HL-60 (cell line): ENCODE measurements at places on chromosomes 16 and 17.

- DNase-seq, result no peak
Observed at GRCh38 chr16:4886151-4886550, 38.9 kb downstream of the UBN1 start.

- DNase-seq, result no peak
Observed at GRCh38 chr16:57279780-57280638, 4.5 kb downstream of the PLLP start.

DNA sequence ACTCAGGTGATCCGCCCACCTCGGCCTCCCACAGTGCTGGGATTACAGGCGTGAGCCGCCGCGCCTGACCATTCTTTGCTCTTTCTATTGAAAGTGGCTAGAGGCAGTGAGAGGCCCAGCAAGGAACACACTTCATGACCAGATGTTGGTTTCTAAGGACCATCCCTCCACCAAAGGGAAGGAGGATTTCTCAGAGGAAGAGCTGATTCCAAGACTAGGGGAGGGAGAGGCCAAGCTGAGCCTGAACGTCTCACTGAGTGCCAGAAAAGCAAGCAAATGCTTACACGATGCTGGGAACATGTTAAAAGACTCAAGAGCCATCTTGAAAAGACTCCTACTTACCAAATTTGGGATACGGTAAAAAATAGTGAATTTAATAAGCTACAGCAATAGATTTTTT lies 79.2 kb downstream of the MRM3 start:
- DNase-seq, result no peak

- no peak for DNase-seq
Observed at GRCh38 chr16:70644763-70645597, 1.4 kb upstream of the IL34 start.

GRCh38 chr16:17446661-17447060 lies 24.1 kb downstream of the XYLT1 start:
- no peak for DNase-seq

GRCh38 chr17:40099619-40100418 lies 570 bp downstream of the NR1D1 start:
- DNase-seq, result peak; percentile 64

- no peak for DNase-seq
Observed at GRCh38 chr17:17692353-17693252, 11.3 kb downstream of the RAI1 start.

DNA sequence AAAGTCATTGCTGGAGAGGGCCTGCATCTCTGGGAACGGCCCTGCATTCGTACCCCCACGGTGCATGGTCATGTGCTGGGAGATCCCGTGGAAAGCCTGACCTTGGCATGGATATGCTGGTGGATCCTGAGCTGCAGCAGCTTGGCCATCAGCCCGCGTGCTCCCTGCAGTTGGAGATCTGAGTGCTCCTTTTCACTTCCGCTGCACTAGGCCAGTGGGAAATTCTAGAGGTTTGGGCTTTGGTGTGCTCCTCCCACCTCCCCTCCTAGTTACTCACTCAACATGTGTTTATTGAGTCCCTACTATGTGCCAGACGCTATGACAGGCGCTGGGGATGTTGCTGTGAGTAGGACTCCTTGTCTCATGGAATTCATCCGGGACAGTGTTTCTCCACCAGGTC lies 91.1 kb downstream of the RGS9 start:
- no peak for DNase-seq

GRCh38 chr17:78697122-78697521 lies 85.0 kb downstream of the CYTH1 start:
- no peak for DNase-seq

DNA sequence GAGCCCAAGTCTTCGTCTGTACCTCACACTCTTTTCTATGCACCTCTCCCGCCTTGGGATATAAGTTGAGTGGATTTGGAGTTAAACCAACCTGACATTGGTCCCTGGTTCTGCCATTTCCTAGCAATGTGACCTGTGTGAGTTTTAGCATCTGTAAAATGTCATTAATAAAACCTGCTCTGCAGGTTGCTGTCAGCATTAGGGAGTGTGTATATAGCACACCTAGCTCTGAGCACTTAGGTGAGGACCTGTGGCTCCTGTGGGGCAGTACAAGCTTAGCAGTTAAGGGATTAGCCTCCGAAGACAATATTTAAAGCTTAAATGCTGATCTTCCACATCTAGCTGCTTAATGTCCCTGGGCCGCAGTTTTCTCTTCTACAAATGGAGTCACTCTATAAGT lies 248.0 kb downstream of the TMEM114 start:
- no peak for DNase-seq

- no peak for DNase-seq
Observed at GRCh38 chr16:83054283-83054682, 427.5 kb downstream of the CDH13 start.

DNA sequence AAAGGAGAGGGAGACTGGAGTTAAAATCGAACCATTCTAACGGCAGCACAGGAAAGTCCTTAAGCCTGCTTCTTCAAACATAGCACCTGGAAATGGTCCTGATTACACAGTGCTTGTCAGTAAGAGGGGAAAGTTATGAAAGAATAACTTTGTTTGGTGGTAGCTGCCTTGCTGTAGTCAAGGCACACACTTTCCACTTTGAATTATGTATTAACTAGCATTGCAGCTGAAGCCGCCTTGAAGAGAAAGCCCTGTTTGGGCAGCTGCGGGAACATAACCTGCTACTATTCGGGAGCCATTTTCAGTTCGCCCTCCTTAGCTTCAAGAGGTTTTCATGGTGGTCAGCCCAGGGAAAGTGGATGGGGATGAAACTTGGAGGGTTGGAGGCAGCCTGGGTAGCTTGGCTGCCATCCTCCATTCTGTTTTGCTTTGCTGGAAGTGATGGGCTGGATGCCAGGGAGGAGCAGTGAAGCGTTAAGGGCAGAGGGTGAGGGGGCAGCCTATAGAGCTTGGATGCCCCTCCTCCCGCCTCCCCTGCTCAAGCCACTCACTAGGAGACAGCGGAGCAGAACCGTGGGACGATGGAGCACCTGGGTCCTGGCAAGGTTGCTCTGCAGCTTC lies 5.3 kb upstream of the HAS3 start:
- DNase-seq, result no peak

GRCh38 chr17:27616414-27616813 lies 14.6 kb upstream of the LGALS9 start:
- no peak for DNase-seq

GRCh38 chr16:30104492-30104891 lies 8.5 kb upstream of the YPEL3 start:
- DNase-seq, result no peak

GRCh38 chr16:77652399-77652798 lies 69.9 kb upstream of the NUDT7 start:
- DNase-seq, result no peak

DNA sequence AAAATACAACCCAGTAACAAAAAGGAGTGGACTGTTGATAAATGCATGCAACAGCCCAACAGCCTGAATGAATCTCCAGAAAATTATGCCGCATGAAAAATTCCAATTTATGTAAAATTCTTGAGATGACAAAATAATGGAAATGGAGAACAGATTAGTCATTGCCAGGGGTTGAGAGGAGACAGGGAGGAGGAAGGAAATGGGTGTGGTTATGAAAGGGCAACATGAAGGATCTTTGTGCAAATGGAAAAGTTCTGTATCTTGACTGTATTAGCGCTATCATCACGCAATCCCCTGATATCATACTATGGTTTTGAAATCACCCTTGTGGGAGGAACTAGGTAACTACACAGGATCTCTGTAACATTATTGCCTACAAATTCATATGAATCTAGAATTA lies 1058.3 kb upstream of the RBFOX1 start:
- DNase-seq, result no peak

GRCh38 chr17:82519971-82520903 lies 705 bp downstream of the FOXK2 start:
- DNase-seq, result no peak

- no peak for DNase-seq
Observed at GRCh38 chr17:81940538-81941483, 3.7 kb upstream of the PYCR1 start.

GRCh38 chr16:23712976-23713375 lies at the start of gene ERN2:
Gene ERN2 (minus strand): TSS chr16:23713222. CDS start chr16:23713187, 35 bp downstream.
- DNase-seq, result no peak

DNA sequence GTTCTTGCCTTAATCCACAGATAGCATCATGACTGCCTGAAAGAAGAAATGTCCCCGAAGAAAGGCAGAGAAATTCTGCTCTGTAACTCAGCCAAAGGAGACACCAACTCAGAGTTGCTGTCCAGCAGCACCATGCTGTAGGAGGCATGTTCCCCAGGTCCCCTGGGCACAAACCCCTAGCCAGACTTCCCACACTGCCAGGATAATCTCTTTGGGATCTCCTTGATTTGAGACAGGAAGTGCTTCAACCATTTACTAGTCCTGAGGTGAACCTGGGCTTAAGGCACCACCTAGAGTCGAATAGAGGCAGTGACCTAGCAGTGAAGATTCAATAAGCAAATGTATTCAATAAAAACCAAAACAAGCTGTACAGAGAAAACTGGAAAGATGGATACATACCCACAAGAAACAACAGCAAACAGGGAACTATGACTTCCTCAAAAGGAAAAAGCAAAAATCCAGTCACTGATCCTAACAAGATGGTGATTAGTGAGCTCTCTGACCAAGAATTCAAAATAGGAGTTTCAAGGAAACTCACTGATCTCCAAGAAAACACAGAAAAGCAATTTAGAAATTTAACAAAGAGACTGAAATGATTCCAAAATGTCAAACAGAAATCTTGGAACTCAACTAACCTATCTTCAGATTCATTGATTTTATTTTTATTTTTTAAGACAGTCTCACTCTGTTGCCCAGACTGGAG lies 5.7 kb downstream of the OR4D2 start:
- DNase-seq, result peak; percentile 41

DNA sequence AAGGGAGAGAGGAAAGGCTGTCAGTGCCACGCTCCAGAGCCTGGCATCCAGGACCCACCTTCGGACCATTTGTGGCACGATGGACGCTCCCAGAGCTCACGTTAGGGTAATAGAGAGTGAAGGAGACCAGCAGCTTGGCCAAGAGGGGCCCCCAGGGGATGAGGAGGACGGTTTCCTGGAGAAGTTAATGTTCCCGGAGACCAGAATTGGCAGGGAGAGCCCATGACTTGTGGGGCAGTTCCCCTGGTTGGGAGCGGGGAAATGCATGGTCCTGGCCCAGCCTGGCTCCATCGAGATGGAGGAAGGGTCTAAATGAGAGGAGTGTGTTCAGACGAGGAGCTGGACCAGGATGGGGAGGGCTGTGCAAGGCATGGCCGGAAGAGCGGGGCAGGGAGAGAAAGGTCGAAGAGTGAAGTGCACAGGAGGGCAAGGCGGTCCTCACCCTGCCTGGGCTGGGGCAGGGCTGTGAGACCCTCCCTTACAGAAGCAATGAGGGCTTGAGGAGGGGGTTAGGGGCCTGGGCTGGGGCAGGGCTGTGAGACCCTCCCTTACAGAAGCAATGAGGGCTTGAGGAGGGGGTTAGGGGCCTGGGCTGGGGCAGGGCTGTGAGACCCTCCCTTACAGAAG lies 2.9 kb upstream of the HIC1 start:
- DNase-seq, result no peak

GRCh38 chr17:77885678-77886386 lies 72.7 kb upstream of the TNRC6C start:
- no peak for DNase-seq

DNA sequence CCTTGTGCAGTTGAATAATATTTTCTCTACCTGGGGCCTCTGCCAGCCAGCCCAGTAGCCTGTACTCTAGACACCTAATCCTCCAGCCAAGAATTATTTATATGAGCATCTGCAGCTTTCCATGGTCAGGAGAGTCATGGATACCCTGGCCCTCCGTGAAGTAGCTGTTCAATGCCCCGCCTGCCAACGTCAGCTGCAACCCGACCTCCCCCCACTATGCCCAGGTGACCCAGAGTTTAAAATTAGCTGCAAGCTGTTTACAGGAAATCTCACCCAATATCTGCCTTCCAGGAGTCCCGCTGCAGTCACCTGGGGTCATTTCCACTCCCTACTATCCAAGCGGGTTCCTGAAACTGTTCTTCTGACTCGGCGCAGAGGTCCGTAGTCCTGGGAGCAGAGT lies 12.3 kb downstream of the SDR42E2 start:
- no peak for DNase-seq

- no peak for DNase-seq
Observed at GRCh38 chr16:84746875-84747274, 47.1 kb downstream of the USP10 start.

GRCh38 chr17:20087538-20088250 lies 78.5 kb downstream of the SPECC1 start:
- DNase-seq, result no peak

DNA sequence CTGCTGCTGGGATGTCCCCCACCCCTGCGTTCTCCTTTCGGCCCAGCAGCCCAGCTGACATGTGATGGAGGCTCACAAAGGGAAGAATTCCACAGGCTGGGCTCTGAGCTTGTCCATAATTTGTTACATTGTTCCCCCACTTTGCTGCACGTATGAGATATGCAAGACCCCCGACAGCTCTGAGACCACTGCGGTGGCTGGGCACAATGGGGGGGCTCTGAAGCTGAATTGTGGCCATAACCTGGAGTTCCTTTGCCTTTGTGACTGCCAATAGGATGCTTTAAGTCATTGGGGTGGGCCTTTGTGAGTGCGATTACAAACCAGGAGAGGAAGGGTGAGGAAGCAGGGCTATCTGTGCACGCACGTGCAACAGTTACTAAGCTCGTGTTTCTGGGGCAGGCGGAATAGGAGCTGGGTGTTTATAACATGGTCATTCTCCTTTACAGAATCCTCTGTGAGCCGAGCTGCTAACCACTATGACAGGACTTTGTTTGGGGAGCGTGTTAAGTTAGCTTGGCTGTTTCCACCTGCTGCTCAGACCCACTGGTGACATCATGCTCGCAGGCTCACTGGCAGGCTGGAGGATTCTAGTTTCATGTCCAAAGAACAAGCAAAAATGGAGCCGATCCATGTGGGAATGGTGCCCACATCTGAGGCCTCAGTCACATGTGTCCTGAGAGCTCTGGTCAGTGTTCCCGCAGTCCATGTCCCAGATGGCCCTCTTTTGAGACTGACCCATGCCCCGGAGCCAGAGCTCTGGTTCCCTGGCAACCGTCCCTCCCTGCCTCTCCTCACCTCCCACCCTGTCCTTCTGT lies 208.3 kb upstream of the SALL1 start:
- no peak for DNase-seq

DNA sequence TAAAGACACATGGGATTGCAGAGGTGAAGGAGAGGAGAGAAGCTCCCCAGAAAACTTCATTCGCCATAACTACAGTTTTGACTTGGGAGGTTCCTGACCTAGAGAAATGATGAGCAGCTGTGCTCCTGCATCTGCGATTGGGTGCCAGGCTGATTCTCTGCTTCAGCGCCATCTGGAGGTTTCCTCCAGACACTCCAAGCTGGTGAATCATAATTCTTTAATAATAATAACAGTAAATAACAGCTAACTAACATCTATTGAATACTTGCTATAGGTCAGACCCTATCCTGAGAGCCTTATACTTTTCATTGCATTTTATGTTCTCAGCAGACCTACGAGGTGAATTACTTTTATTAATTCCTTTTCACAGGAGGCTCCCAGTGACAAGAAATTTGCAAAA lies 575.8 kb downstream of the TOX3 start:
- DNase-seq, result no peak
